ENCODE measurements at places on chromosomes 1 and 21. TPM values are rescaled to one million over a fixed set of nuclear protein-coding genes. Genes with fewer than 3 reads are reported as not detected.

The NOS1AP gene
- polyA plus RNA-seq: 0.53 TPM

The OLIG2 gene
- polyA plus RNA-seq: 0.20 TPM

The SELENBP1 gene
- 0.64 TPM for polyA plus RNA-seq

DNA sequence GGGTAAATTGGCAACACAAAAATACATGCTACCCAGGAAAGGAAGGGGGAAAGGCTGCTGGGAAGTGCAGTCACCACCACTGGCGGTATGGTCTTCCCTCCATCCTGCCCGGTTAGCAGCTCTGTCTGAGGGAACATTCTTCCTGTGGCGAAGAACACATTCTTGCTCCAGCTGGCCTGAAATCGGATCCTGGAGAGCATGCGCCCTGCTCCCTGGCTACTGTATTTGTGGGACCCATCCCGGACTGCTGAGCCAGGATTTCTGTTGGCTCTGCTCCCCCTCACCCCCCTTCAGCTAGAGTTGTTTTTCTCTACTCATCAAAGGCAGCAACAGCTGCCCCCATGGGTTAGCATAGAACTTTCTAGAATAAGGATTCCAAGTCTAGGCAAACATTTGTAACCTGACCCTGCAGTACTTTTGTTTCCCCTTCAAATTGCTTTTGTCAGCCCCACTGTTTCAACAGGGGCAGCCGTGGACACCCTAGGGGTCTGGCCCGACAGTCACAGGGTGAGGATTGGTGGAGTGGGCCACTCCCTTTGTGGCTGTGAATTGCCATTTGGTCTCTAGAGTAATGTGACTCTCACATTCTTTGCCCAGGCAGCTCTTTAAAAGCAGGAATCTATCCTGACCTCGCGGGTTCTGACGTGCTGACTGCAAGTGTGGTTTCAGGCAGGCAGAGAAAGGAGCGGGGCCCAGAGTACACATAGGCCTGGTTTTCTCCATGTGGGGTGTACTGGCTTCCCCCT, 157.7 kb downstream of the TOMM20 start:
- no peak for DNase-seq

GRCh38 chr1:162753998-162754585, 36.4 kb upstream of the HSD17B7 start:
- DNase-seq: no peak

- DNase-seq: no peak
These were observed 11.5 kb upstream of the VASH2 start for GRCh38 chr1:212938846-212939245.

DNA sequence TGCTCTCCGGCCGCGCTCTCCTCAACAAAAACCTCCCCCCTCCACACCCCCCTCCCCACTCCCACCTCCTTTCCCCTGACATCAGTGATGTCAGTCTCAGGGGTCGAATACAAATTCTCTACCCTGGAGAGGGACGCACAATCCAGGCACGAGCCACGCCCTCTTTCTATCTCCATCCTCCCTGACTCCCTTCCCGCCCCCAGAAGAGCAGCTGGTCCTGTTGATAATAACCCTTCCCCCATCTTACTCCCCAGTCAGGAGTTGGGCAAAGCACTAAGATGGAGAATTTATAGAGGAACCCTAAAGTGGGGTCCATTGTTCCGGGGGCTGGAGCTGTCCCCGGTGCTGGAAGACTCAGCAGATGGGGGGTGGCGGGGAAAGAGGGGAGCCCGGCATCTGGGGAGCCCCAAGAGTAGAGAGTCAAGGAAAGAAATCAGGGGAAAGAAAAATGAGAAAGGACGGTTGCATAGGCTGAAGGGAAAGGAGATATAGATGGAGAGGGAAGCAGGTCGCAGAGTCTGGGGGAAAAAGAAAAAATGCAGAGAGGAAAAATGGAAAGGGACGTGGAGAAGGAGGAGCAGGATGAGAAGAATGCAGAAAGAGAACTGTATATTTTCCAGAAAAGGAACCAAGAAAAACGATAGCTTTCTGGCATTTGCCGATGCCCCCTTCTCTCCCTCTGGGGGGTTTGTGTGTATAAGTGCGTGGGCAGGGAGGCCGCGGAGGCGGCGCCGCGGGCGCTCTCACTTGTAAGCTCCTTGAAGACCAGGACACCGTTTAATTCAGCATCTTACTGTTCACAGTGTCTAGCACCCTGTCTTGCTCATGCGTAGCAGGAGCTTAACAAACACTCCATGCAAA, at the start of gene CELF3:
CELF3 (minus strand) TSS at position 33 of the 861 bp plus-strand sequence. CDS start 783 bp downstream, outside the sequence.
- DNase-seq: no peak

DNA sequence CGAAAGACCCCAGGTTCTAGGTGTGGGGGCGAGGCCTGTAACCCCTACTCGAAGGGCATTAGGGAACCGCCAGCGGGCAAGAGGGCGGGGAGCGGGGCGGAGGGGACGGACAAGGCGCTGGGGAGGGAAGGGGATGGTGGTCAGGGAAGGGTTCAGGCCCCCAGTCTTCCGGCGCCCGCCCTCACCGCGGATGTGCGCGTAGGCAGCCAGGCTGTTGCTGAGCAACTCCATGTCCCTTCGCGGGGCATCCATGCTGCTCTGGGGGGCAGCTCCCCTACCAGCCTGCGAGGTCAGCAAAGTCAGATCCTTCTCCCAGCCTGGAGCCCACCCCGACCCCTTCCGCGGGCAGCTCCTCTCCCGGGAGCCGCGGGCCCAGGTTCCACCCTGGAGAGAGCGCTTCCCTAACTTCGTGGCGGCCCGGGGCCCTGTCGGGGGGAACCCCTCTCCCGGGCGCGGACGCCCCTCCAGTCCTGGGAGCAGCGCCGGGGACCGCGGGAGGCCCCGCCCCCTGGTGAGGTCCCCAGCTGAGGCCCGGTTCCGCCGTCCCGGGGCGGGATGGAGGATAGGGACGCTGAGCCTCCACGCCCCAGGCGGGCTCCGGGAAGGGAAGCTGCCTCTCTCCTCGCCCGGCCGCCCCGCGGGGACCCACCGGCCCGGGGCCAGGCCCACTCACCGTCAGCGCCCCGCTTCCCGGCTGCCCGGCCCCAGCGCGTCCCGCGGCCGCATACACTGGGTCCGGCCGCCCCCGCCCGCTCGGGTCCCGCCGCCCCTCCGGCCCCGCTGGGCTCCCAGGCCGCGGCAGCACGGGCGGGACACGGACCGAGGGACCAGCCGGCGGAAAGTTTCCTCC, 434 bp downstream of the EVA1B start:
- DNase-seq: no peak
